Panc1 (cell line): ENCODE measurements at places on chromosomes 2 and 18. TPM values are rescaled to one million over a fixed set of nuclear protein-coding genes. Genes with fewer than 3 reads are reported as not detected.

TFCP2L1 gene
- 4.9 TPM for total RNA-seq

MC5R gene
- not detected for total RNA-seq

EIPR1 gene
- 26.7 TPM for total RNA-seq

HOXD9 gene
- total RNA-seq: 0.15 TPM

INO80B gene
- 26.5 TPM for total RNA-seq

ASIC4 gene
- total RNA-seq: 0.21 TPM

RAB11FIP5 gene
- total RNA-seq: 27.3 TPM

SCN9A gene
- 0.10 TPM for total RNA-seq

DNPEP gene
- total RNA-seq: 107 TPM

VWA3B gene
- not detected for total RNA-seq

GKN2 gene
- not detected for total RNA-seq

PROC gene
- 1.1 TPM for total RNA-seq

PLGLB1 gene
- 1.4 TPM for total RNA-seq

ACKR3 gene
- not detected for total RNA-seq

NR4A2 gene
- total RNA-seq: 0.85 TPM

EML4 gene
- 107 TPM for total RNA-seq

ANKRD30B gene
- not detected for total RNA-seq

PLA2R1 gene
- total RNA-seq: 5.7 TPM
